ENCODE measurements at places on chromosomes 1 and 21.

DNA sequence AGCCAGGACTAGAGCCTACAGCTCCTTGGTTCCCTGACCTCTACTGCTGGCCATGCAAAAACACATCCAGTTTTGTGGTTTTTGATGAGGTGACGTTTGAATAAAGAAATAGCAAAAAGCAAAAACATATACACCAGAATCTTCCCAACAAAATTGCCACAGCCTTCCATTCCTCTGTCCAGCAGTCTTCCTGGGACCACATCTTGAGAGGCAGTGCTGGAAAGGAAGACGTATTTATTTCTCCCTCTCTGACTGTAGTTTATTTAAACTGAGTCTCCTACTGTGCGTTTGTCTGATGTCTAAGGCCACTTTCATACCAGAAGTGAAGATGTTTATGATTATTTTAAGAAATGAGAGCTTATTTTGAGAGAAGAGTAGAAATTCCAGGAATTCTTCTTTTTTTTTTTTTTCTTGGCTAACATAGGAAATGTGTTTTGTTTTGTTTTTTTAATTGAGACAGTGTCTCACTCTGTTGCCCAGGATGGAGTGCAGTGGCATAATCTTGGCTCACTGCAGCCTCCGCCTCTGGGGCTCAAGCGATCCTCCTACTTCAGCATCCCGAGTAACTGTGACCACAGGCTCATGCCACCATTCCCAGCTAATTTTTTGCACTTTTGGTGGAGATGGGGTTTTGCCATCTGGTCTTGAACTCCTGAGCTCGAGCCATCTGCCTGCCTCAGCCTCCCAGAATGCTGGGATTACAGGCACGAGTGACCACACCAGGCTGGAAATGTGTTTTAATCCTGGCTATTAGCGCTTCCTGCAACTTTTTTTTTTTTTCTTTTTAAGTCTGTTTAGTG is 118.5 kb downstream of the ITSN1 start:
- DNase-seq, result no peak

DNA sequence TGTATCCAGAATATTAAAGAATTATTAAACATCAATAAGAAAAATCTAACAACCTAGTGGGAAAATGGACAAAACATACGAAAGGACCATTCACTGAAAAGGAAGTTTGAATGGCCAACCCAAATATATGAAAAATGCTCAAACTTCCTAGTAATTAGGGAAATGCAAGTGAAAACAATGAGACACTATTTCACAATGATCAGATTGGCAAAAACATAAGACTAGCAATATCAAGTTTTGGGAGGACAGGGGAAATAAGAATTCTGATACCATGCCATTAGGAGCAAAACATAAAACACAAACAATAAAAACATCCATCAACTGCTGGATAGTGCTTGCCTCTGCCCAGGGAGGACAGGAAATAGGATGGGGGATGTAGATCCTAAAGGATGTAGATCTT is 14.3 kb downstream of the XCL2 start:
- no peak for DNase-seq

DNA sequence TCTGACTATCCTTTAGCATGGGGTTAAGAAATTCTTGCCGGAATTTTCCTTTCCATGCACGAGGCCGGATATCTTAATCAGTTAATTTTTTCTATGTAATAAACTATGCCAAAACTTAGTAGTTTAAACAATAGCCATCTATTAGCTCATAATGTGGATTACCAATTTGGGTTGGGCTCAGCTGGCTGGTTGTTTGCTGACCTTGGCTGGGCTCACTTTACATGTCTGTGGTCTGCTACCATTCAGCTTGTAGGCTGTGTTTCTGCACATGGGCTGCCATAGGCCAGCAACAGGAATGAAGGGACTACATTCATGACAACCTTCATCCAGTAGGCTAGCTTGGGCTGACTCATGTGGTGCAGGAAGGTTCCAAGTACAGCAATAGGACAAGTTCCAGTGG is 56.0 kb upstream of the NTPCR start:
- DNase-seq, result no peak

- no peak for DNase-seq
Measured at GRCh38 chr1:79322511-79323027, 316.0 kb upstream of the ADGRL4 start.

DNA sequence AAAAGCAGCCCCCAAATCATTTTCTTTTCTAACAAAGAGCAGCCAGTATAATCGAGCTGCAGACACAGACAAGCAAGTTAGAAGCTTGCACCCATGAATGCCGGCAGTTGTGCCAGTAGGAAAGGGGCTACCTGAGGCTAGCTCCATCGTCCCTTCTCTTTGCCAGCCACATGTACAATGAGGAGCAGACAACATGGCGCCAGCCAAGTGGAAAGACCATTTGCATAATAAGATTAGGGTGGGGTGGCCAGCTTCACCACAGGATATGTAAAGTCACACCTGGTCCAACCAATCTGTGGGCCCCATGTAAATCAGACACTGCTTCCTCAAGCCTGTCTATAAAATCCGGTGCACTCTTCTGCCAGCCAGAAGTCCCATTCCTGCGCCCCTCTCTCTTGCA is 103.7 kb downstream of the CCDC185 start:
- DNase-seq, result no peak

- DNase-seq, result no peak
Measured at GRCh38 chr1:166969074-166969677, 6.2 kb downstream of the ILDR2 start.

GRCh38 chr1:73537400-73537799 is 660.6 kb downstream of the LRRIQ3 start:
- no peak for DNase-seq

- no peak for DNase-seq
Measured at GRCh38 chr1:19382222-19382621, 70.1 kb downstream of the SLC66A1 start.

DNA sequence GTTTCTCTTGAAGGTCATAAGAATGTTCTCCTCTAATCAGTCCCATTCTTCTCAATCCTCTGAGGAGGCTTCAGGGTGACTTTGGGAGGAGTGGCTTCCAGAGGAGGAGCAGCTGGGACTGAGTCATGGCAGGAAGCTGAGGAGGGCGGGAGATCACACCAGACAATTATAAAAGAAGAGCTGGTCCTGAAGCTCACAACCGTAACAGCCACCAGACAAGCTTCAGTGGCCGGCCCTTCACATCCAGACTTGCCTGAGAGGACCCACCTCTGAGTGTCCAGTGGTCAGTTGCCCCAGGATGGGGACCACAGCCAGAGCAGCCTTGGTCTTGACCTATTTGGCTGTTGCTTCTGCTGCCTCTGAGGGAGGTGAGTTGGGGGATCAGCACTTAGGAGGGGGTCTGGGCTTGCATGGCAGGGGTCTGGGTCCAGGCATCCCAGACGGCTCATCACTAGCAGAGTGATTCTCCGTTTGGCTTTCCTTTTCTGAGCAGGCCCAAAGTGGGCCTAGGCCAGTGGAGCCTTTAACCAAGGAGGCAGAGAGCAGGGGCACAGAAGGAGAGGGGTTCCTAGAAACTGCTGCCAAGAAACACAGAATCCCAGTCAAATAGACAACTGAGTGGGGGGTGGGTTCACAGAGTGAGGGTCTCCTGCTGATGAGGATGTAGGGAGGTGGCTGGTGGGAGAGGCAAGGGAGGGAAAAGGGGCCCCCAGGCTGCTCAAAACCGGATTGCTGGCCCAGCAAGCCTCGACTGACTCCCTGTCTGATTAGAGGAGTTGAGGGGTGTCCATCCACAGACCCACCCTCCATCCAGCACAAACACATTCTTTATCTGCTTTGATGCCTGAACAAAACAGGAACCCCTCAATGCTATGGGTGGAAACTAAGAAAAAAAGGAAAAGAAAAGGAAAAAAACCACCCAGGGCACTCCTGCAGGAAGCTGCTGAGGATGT is at the start of gene ECM1:
ECM1 (plus strand) TSS at position 198 of the 953 bp plus-strand sequence; CDS start at position 299, 101 bp downstream.
- no peak for DNase-seq

GRCh38 chr1:186792870-186793581 is 35.7 kb upstream of the PLA2G4A start:
- no peak for DNase-seq

DNA sequence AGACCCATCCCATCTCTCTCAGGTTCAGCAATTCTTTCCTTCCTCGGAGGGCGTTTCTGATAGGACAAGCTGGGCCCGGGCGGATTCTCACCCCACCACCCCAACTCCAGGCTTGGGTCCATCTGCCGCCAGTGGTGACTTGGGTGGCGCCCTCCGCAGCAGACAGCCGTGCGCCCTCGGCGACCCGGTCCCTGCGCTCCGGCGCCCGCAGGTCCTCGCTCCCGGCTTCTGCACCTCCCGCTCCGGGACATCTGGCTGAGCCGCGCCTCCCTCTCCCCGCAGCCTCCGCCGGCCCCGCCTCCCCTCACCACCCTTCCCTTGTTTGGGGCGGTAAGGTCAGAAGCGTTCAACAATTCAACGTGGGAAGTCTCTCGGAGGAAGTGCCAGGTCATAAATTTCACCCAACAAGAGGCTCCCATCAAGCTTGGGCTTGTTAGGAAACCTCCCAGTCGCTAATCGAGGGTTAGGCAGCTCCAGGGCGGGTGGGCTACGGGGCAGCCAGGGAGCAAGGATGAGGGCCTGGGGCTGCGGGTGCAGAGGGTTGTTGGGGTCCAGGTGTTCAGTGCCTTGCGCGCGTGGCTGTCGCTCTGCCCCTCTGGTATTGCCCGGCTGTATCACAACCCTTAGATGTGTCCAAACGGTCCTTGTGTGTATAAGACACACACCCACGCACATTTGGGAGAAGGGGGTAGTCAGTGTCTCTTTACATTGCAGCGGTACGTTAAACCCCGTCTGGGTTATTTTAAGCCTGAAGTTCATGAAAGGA is 39.8 kb downstream of the OLIG1 start:
- DNase-seq, result no peak

DNA sequence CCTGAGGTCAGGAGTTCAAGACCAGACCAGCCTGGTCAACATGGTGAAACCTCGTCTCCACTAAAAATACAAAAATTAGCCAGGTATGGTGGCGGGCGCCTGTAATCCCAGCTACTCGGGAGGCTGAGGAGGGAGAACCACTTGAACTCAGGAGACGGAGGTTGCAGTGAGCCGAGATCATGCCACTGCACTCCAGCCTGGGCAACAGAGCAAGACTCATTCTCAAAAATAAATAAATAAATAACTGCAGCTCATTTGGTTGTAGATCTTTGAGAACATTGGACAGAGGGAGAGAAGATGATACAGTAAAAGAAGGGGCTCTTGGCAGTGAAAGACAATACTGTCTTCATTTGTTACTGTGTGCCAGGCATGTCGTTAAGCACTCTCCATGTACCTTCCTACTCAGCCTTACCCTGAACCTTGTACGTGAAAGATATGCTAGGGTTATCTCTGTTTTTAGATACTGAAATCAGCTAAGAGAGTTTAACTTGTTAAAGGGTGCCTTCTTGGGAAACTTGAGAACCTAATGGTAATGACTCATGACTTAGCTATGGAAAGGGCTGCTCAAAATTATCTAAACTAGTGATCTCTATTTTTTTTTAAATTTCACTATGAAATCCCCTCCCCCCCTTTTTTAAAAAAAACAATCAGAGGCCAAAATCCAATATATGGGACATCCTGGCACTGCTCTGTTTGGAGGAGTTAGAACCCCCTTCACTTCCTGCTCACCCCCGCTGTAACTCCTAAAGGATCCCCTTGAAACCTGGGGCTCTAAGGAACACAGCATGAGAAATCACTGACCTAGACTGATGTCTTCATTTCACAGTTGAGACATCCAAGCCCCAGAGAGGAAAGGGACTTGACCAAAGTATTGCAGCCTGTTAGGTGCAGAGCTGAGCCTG is 6.8 kb upstream of the KPNA6 start:
- no peak for DNase-seq

GRCh38 chr1:117712621-117713020 is 106.8 kb downstream of the TENT5C start:
- DNase-seq, result no peak

DNA sequence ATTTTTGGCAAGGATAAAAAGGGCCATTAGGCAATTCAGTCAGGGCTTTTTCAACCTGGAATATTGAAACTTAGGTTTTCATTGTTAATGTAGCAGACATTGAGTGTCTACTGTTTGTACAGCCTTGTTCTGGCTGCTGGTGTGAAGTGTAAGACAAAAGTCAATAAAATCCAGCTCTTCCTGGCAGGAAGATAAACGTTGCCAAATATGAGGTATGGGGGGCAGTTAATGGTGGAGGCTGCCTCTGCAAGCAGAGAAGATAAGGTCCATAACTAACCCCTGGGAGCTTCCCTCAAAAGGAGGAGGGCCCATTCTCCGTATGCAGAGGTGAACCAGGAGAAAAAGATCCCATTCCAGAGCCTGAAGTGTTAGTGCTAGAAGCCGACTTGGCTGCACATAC is 19.5 kb upstream of the SHE start:
- no peak for DNase-seq
